Upper lobe of left lung (tissue), 6 donors: ENCODE measurements at places on chromosomes 12 and 14.

- peak; percentile 66 for DNase-seq
Observed at GRCh38 chr14:106845286-106846087, 1319.1 kb downstream of the TMEM121 start.

DNA sequence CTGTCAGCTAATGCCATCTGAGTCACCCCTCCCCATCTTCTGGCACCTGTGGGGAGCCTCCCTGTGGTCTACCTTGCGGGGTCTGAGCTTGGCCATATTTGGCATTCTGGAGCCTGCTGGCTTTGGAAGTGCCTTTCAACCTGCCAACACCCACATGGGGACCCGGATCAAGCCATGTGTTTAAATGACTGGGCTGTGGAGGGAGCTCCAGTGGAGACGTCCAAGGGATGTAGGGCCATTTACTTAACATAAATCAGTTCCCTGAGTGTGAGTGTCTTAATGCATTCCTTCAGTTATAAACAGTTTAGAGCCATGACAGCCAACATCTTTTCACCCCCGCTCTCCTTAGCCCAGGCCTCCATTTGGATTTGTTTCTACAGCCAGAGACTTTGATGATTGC is 22.0 kb downstream of the CACNA1C start:
- DNase-seq, result no peak

- DNase-seq, result no peak
Observed at GRCh38 chr12:65741656-65742017, 82.6 kb upstream of the HMGA2 start.

- no peak for DNase-seq
Observed at GRCh38 chr12:105858981-105859710, 279.6 kb downstream of the NUAK1 start.

- DNase-seq, result no peak
Observed at GRCh38 chr14:104472536-104473243, 106.9 kb upstream of the C14orf180 start.
